Activated CD8-positive, alpha-beta memory T cell treated with anti-CD3 and anti-CD28 coated beads for 48 hours (primary cell): ENCODE measurements at places on chromosomes 6 and 20.
A peak's percentile ranks its signal among the peaks of the same experiment; 100 is the strongest.

- no peak for DNase-seq
These were observed 29.6 kb downstream of the CAP2 start for GRCh38 chr6:17423026-17423425.

- no peak for DNase-seq
These were observed 210.3 kb upstream of the FERMT1 start for GRCh38 chr20:6333110-6333509.

DNA sequence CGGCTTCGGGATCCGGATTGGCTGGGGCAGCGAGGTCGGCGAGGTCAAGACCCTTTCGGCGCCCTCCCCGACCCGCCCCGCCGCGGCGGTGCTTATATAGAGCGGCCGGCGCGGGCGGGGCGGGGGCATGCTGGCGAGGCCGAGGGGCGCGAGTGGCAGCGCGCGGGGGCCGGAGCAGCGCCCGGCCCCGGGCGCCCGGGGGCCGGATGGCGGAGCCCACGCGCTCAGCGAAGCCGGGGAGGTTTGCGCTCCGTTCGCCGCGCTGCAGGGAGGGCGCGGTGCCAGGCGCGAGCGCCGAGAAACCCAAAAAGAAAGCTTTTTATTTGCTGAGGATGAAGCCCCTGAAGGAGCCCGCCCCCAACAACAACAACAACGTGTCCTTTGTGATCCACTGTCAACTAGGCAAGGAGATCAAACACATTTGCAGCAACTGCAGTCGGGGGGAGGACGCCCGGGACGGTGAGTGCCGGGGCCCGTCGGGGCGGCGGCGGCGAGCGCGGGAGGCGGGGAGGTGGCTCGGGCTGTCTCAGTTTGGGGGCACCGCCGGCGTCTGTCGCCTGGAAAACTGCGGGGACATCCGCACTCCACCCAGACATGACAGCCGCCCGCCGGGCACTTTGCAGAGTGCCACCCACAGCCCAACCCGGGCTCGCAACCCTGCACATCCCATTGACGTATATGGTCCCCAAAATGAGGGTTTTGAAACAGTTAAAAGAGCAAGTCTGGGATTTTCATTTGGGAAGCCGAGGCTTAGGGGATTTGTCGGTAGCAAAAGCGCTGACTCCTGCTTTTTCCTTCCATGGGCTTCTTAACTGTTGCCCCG lies 297.3 kb downstream of the PHACTR1 start:
- DNase-seq: no peak

- DNase-seq: no peak
These were observed 15.6 kb downstream of the COMMD7 start for GRCh38 chr20:32727683-32728082.

DNA sequence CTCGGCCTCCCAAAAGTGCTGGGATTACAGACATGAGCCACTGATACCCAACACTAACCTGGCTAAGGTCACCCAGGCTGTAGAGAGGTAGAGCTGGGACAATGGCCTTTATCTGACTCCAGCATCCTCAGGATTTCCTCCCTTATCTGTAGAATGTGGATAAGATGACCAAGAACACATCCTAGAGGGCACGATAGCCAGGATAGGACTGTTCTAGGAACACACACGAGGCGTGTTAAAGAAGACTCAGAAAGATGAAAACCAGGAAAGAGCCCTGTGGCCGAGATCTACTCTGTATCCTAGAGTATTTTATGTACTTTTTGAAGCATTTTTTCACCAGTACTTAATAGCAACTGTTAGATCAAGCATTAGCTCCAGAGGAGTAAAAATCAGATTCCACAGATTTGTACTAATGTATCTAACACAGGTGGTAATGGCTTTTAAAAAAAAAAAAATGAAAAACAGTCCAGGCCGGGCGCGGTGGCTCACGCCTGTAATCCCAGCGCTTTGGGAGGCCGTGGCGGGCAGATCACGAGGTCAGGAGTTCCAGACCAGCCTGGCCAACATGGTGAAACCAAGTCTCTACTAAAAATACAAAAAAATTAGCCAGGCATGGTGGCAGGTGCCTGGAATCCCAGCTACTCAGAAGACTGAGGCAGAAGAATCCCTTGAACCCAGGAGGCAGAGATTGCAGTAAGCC lies 17.3 kb downstream of the PPP1R10 start:
- DNase-seq: no peak

DNA sequence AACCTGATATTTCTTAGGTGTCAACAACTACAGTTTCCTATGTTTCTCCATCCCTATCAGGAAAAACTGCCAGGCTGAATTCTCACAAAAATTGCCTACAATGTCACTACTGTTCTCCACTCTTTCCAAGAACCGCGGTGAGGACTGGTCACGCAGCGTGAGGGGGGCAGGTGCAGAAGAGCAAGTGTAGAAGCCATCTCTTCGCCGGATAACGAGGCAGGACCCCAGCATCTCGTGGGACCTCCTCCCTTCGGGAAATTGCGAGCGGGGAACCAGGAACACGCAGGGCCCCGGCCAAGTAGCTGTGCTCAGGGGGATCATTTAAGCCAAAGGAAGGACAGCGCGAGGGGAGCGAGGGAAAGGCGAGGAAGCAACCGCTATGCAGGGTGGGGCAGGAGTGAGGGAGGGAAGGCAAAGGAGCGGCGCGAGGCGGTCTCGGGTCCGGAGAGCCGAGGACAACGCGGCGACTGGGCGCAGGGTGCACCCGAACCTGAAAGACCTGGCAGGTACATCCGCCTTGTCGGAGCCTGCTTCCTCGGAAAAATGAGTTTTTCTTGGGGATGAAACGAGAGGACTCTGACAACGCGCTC lies 559 bp downstream of the APMAP start:
- peak; percentile 12 for DNase-seq

GRCh38 chr6:27873021-27873940 lies 38.9 kb downstream of the OR2B2 start:
- peak; percentile 66 for DNase-seq

DNA sequence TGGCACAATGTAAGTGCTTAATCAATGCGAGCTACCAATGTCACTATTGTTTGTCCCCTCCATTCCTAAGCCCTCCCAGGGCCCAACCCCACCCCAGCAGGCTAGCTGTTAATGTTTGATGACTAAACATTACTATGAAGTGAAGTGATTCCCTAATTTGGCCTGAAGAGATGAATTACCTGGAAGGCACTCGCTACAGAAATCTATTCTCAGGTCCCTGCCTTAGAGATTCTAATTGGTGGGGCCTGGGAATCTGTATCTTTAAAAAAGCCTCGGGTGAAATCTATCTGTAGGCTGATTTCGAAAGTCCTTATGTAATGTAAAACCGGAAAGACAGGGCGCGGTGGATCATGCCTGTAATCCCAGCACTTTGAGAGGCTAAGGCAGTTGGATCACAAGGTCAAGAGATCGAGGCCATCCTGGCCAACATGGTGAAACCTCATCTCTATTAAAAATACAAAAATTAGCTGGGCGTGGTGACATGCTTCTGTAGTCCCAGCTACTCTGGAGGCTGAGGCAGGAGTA lies 16.9 kb upstream of the SNAI1 start:
- no peak for DNase-seq

- no peak for DNase-seq
These were observed 179.2 kb upstream of the PHACTR1 start for GRCh38 chr6:12537389-12537788.

DNA sequence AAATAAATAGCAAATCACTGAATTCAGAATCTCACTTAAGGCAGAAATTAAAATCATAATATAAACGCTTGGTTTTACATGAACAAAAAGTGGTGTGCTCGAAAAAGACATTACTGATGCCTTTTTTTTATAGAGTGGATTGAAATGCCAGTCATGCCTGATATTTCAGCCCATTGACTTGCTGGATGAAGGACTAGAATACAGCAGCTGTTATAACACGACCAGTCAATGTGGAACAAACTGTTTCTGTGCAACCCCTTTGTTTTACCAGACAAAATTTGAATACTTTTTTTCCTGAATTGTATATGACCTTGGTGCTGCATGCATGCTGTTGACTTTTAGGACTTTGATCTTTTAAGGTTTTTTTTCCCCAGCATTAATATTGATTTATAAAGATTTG lies 150.0 kb downstream of the QKI start:
- DNase-seq: no peak

DNA sequence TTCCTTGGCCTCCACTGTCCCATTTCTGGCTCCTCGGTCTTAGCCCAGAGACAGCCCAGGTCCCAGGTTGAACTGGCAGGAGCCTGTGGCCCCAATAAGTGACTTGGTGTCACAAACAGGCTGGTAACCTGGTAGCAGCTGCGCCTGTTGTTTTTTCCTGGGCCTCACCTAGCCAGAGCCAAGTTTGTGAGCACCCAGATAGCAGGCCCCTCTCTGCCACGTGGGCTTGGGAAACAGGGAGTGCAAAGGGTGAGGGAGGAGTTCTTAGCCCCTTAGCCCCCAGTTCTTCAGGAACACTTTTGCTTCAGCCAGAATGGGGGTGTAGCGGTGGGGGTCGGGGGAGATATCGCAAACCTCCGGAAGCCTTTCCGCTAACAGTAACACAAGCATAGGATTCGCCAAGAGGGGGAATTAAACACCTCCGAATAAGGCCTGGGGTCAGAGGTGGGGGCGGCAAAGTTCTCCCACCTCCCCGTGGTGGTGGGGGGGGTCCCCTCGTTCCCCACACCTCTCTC lies 760 bp downstream of the C6orf132 start:
- DNase-seq: no peak
